ENCODE measurements at places on chromosomes 11 and 22.

DNA sequence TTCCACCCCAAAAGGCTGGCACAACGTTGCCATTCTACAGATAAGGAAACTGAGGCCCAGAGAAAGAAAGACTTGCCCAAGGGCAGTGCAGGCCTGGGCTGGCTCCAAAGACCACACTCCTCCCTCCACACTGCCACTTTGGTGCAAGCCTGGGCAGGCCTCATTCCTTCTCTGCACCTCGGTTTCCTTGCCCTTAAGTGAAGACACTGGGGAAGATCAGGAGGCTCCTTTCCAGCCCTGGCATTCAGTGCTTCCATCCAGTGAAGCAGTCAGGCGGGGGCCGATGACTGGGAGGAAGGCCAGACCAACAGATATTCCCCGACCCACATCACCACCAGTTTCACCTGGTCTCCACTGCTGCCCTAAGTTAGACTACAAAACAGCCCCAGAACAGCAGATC is 18.3 kb upstream of the TCF20 start:
- no peak for DNase-seq

DNA sequence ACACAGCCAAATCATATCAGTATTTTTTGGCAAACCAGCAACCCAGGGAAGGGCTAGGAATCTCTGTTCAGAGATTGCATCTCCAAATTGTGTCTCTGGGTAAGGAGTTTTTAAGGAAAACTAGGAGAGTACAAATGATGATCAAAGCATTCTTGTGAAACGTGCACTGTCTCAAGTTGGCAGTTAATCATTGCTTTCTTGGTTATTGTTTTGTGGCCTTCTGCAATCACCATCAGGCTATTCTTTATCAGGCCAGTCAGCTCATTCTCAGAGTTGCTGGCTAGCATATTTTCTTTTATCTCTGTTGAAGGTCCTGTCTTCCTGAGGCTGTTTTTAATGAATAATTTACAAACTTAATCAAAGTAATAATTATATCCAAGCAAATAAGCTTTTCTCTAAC is 129.1 kb upstream of the CCDC179 start:
- no peak for DNase-seq

GRCh38 chr11:80024119-80024518 is 583.3 kb upstream of the TENM4 start:
- DNase-seq: no peak

DNA sequence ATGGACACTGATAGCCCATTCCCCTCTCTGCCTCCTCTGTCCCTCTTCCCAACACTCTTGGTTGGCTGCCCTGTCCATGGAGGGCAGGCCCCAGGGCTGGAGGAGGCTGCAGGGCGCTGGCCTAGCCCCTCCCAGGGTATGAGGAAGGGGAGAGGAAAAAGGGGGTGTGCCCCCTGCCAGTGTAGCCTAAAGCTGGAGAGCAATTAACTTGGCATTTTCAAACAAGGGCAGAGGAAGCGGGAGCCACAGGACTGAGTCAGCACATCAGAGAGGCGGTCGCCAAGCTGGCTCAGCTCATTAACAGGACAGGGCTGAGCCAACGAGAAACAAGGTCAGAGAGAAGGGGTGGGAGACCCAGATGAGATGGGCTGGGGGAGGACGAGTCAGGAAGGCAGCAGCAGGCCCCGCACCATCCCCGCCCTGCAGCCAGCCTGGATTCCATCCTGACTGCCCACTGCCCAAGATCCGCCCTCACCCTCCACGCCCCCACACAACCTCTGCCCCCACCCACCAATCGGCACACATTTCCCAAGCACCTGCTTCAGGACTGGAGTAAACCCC is 76.3 kb downstream of the BUD13 start:
- no peak for DNase-seq

DNA sequence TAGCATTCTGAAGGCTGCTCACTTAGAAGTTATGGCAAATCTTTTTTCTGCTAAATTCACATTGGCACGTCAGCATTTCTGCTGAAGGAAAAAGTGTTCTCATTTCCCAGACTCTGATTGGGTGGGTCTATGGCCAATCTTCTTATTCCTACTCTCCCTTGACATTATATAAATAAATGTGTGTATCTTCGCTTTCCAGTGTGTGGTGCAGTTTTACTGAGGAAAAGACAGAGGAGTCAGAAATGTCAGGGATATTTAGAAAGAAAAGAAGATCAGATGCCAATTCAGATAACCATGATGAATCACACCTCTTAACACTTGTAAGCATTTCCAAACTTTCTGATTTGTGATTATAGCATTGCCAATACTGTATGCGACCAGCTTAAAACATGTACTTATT is 3.2 kb upstream of the BDNF start:
- no peak for DNase-seq

- DNase-seq: no peak
Observed at GRCh38 chr11:102971766-102972165, 16.2 kb upstream of the MMP13 start.

DNA sequence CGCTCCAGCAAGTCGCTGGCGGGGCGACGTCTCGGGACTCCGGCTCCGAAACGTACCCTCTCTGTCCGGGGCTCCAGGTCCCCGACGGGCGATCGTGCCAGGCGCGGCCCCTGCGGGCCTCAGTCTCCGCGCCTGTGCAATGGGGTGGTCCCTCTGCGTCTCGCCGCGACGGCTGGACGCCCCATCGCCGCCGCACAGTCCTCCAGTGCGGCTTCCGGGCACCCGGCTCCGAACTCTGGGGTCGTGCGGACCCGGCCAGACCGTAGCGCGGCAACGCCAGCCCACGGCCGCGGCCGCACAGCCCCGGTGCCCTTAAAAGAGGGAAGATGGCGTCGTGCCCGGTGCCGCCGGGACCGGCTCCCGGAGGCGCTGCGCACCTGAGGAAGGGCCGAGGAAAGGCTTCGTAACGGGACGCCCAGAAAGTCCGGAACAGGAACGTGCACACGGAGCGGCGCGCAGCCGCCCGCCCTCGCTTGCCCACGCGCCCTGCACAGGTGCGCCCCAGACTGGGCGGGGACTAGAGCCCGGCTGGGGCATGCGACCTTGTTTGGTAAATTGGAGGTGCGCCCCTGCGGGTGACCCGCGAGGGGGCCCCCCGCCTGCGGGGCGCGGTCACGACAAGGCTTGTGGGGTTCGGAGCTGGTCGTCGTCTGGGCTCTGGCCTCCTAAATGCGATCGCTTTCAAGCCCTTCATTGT is 525 bp downstream of the BIK start:
- no peak for DNase-seq

DNA sequence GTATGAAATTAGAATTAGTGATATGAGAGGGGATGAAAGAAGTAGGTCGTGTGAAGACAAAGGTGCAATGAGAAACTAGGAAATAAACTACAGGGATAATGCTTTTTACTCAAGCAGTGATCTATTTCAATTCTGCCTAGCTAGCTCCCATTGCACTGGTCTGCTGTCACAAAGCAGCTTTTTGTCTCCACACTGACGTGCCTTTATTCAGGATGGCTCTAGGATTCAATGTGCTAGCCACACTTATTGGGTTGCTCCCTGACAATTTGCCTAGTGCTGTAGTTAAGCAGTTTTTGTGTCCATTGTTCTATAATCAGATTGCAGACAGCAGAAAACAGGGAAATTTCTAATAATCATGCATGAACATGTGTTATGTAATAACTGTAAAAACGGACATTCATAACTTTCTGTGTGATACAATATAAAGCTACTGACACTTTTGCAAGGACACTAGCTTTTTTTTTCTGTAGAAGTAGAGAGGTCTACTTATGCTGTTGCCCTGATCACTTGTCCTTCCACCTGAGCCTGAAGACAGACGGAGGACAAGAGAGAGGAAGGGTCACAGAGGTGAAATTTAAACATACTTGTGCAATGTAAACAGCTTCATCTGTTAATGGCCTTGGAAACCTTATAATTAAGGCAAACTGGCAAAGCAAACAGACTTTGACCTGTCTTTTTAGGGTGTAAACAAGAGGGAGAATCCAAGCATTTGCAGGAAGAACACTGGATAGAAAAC is 269.6 kb downstream of the LRRC4C start:
- DNase-seq: peak; percentile 86

- no peak for DNase-seq
Observed at GRCh38 chr22:46902436-46902835, 140.0 kb downstream of the TBC1D22A start.

GRCh38 chr11:45794169-45794568 is 10.8 kb upstream of the SLC35C1 start:
- DNase-seq: no peak

- DNase-seq: peak; percentile 88
Observed at GRCh38 chr11:111303461-111303860, 5.1 kb downstream of the POU2AF3 start.

DNA sequence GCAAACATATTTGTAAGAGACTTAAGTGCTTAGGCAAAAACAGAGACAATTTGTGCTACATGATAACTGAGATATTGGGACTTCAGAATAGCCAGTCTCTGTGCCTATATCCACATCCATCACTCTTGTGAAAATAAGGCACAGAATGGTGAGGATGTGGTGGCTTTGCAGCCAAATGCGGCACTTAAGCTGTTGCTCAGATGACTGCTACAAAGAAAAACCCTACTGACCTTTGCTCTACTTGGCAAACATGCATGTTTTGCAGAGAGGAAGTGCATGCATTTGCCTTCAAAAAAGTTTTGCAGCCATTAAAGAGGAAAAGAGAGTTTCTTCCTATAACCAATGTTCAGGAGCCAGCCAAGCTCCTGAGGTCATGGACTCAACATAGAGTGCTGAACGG is 675.0 kb upstream of the KIRREL3 start:
- no peak for DNase-seq

DNA sequence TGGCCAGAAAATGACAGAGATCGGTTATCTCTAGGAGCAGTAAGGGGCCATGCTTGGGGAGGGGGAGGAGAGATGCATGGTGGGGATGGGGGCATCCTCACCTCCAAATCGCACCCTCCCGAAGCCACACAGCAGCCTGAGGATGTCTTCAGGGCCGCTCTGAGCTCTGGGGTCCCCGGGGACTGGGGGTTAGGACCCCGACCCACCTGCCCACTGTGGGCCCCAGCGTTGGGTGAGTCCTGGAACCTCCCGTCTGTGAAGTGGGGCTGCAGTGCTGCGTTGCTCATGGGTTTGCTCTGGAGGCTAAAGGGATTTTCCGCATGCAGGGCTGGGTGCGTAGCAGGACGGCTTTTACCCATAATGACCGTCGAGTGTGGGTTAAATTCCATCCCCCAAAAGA is 1046.3 kb downstream of the BRD1 start:
- DNase-seq: no peak

GRCh38 chr11:35158701-35159510 is 19.9 kb downstream of the CD44 start:
- DNase-seq: no peak

DNA sequence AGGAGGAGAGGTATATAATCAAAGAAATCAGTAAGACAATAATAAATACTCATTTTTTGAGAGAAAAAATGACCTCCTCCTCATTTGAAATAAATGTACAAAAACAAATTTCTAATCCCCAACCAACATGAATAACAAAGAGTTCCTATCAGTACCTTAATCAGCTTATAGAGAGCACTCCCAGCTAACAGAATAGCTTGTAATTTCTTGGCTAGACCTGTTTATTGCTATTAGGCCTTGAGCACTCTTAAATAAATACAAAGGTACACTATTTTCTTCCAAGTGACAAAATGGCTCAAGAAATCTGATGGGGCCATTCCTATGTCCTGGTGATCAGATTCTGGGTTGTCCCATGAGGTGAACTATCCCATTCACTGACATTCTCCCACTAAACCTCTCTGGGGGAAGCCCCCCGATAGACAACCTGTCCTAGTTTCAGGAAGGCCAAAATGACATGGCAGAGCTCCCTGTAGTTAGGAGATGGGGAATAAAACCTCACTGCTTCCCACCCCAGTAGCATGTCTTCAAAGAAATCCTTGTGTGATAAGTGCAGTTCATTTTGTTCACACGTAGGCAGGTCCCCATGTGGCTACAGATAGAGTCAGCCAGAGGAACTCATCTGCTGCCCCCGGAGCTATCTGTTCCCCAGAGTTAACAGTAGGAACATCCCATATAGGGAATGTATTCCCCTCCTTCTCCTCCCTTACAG is 385.7 kb downstream of the SOX6 start:
- peak; percentile 53 for DNase-seq

DNA sequence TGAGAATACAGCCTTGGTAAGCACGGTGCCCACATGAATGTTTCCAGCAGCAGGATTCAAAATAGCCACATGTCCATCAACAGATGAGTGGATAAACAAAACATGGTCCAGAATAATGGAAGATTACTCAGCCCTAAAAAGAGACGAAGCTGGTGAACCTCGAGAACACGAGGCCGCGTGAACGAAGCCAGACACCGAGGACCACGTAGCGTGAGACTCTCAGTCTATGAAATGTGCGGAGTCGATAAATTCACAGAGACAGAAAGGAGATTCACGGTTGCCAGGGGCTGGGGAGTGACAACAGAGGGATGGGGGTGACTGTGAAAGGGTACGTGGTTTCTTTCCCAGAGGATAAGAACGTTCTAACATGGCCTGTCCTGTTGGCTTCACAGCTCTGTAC is 2.9 kb upstream of the ASCL2 start:
- no peak for DNase-seq

- no peak for DNase-seq
Observed at GRCh38 chr11:1057806-1058205, 16.9 kb upstream of the MUC2 start.

DNA sequence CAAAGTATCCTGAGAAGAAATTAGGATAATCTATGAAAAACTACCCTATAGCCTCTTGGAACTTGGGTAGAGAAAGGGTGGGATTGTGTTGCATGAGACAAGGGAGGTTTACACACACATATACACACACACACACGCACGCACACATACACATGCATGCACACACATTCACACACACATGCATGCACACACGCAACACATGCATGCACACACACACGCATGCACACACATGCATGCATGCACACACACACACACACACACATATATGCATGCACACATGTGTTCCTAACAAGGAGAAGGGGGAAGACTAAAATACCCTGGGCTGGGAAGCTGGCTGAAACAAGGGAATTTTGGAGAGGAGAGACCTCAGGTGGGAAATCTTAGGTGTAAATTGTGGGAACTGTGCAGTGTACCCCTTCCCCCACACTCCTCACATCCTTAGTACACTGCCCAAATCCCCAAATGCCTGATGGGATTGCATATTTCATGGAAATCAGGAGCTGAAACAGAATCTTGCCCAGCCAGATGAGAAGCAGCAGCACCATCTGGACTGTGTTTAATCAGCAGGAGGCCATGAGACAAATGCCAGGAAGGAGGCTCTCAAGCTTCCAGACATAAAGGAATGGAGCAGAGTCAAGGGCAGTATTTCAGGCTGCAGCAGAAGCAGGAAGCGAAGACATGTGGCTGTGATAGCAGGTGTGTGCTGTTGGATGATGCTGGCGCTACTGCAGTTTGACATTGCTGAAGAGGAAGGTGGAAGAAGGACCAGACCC is 14.6 kb upstream of the POLD3 start:
- DNase-seq: no peak

- no peak for DNase-seq
Observed at GRCh38 chr11:1129611-1130160, 28.1 kb upstream of the MUC5AC start.

DNA sequence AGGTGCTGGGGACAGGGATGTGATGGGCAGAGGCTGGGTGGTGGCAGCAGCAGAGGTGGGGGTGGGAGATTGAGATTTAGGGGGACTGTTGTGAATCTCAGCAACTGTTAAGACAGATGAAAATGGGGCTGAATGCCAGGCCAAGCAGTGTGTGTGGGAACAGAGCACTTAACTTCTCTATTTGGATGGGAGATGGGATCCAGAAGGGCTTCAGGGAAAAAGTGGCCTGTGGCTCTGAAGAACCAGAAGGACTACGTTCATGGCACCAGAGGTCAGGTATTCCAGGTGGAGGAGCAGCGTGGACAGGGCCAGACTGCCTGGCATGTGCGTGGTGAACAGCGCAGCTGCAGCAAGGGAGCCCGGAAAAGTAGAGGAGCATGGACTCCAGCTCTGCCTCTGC is 82.6 kb upstream of the SYT13 start:
- no peak for DNase-seq

- no peak for DNase-seq
Observed at GRCh38 chr22:28154861-28155260, 235.8 kb upstream of the PITPNB start.

Measured in NCI-H1105 treated with DMSO at 0.1 percent for 48 hours (cell line).